AG08395 (cell line): ENCODE measurements at places on chromosomes 7 and 10.

DNA sequence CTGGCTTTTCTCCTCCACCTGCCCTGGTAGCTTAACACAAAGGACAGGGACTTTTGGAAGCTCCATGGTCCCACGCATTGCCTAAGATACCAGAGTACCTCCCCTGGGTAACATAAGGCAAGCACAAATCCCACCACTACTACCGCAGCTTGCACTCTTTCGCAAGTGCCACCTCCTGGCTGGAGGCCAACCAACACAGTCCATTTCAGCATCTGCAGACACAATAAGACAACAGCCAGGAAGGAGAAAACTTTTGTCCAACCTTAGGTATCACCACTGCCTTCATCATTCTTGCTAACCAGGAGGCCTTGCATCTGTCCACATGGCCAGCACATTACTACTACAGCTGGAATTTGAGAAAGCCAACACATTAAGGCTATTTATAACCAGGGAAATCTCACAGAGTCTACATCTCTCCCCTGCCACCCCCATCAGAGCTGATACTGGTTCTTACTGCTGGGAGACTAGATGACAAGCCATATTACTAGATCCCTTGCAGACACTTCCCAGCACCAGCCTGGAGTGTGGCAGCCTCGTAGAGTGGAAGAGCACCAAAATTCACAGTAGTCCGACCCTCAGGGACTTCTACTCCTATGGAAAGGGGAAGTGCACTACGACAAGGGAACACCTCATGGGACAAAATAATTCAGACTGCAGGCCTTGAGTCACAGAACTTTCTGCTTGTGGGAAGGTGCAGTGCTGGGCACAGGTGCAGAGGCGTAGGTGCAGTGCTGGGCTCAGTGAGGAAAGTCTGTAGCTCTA, 39.8 kb upstream of the CDK13 start:
- DNase-seq = no peak

- no peak for DNase-seq
These were observed 965.5 kb downstream of the GRID1 start for GRCh38 chr10:85400981-85401695.

- DNase-seq = no peak
These were observed 67.8 kb downstream of the TAF3 start for GRCh38 chr10:7886056-7886455.

- DNase-seq = no peak
These were observed 118.6 kb downstream of the CNTNAP2 start for GRCh38 chr7:146235195-146235594.

GRCh38 chr10:3006607-3007006, 60.7 kb upstream of the PFKP start:
- no peak for DNase-seq

DNA sequence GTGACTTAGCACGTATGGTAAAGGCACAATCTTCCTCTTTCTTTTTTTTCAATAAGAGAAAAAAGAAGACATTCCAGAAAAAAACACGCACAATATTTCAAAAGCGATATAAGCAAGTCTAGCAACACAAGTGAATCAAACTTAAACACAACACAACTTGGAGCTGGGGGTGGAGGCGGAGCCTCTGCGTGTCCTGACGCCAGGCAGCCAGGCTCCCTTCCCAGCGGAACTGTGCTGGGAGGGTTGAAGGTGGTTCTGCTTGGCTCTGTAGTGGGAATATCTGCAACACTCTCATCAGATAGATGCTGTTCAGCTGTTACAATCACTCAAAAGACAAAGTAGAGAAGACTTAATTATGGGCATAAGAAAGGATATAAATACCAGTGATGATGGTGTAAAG, 211.4 kb downstream of the WDR37 start:
- no peak for DNase-seq

- DNase-seq = peak; percentile 64
These were observed 24.5 kb upstream of the TTYH3 start for GRCh38 chr7:2607122-2607922.

GRCh38 chr7:158447506-158448171, 140.0 kb downstream of the PTPRN2 start:
- no peak for DNase-seq

GRCh38 chr10:124917428-124918190, 24.3 kb upstream of the ZRANB1 start:
- DNase-seq = peak; percentile 31

DNA sequence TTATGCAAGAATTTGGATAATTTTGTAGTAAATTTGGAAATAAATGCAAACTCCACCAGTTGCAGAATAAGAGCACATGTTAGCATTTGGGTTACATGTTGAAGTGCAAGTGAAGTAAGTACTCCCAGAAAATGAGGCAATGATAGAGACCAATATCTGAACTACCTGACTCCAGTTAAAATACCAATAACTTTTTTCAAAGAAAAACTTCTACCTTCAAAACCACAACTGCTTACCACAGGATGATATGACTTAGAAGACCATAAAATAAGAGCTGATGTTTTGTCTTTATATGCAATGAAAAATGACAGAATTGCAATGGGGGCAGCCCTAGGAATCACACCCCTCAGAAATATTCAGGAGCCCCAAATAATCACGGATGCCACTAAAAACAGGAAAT, 561.6 kb upstream of the TEX47 start:
- DNase-seq = no peak

DNA sequence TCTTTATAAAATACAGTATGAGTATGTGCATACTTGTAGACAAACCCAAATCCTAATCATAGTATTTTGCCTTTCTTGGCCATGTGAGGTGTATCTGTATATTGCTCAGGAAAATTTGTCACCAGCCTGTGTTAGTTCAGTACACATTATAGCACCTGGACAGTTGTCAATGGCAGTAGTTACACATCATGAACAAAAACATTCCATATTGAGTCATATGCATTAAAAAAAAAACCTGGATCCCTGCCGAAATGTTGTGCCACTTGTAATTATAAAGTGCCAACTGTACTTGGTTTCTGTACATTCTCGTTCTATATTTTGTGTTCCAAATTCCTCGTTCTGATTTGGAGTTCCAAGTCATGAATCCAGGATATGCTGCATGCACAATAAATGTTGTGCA, 410.4 kb downstream of the INHBA start:
- DNase-seq = no peak

DNA sequence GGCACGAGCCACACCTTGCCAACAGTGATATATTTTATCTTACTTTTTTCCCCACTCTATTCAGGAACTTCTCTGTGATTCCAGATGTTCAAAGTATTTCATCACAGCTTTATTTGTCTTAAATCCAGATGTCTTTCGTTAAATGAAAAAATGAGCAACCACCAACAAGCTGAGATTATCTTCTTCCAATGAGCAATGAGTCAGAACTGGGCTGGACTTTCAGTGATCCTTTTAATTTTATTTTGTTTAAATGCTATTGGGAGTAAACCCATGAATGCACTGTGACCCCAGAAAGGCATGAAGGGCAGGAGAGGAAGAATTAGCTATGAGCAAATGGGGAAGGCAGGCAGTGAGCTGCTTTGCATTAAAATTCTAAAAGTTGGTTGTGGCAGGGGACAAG, 77.6 kb upstream of the IMMP2L start:
- peak; percentile 26 for DNase-seq

DNA sequence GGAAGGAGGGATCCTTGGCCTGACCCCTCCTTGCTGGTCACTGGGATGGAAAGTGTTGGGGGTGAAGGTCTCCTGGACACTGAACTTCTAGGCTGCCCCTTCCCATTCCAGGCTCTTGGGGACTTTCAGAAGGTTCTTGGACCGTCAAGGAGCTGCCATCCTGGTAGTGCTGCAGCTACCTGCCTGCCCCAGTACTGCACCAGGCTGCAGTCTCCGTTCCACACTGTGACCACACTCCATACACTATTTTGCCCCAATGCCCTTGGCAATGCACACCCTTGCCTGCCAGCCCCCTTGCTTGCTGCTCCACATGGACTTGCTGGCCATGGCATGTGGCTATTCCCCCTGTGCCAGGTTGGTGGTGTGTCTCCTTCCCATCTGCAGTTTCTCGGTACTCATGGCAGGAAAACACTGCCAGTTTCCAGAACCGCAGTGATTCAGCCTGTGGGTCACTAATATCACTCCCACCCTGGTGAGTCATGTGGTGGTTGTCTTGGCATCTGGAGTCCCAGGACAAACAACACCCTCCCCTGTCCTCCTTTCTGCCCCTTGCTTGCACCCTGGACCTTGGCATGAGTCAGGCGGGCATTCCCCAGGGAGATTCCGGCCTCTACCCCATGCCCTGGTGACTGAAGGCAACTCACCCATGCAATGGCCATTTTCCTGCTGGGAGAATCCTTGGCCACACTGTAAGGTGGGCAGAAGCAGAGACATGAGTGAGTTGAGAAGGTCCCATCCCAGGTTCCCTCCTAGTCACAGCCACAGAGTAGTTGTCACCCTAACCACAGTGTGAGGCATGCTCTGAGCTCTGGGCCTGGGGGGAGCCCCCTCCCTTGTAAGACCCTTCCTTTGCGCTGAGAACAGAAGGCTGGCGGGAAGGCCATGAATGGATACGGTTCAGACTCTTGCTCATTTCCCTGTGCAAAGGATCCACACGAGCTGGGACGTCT, 32.8 kb downstream of the GOLGA7B start:
- peak; percentile 96 for DNase-seq

GRCh38 chr10:86440874-86441843, 74.6 kb upstream of the GRID1 start:
- DNase-seq = peak; percentile 69

DNA sequence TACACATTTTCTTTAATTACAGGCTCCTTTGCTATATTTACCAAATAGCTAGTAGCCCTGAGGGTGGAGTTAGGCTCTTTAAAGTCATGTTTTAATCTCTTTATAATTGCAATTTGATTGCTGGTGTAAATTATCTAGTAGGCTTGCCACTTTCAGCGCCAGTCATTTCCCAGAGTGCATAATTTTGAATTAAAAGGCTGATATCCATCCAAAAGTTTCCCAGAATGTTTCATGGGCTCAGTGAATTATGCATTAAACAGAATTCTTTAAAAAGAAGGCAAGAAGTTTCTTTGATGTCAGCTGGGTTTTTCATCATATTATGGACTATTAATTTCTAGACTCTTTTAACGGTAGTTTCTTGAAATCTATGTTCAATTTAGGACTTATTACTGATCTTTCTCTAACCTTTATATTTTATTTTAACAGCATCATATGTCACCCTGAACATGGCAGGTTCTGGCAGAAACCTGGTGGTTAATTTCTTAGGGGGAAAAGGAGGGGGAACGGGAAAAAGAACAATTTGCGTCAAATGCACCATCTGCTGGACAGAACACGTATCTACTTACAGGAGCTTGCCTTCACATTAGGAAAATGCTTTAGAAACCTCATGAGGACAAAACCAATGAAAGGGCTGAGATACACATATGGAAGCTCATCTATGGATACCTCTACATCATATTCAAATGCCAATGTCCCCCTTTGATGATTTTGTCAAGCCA, 171.1 kb downstream of the GRM3 start:
- no peak for DNase-seq

DNA sequence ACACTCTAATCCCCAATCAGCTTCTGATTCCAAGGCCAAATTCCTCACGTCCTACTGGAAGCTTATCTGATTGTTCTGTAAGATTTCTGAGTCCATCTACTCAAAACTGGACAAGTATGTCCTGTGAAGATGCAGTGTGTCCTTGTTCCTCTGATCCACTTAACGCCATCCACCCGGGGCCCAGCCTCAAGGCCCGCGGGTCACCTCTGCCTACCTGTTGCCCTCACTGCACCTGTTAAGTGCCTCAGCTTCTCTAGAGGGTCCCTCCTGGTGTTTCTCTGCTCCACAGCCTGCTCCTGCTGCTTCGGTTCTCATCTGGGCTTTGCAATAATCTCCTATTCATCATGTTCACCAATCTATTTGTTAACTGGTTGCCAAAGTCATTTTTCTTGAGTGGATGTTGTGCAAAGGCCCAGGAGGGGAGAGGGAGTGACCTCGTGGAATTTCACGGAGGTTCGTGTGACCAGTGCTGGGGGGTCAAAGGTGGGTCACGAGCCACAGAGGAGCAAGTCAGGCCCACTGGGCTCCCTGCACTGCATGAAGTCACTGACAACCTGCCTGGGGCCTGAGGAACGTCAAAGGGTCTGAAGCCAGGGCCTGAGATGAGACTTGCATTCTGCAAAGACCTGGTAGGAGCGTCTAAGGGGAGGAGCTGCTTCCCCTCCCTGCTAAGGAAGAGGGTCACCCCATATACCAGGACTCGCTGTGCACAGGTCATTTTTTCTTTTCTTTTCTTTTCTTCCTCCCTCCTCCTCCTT, 338.1 kb downstream of the WDR37 start:
- DNase-seq = no peak
